NCI-H526 (cell line): ENCODE measurements at places on chromosomes 11 and 22.

GRCh38 chr11:126607374-126607773, 251.9 kb downstream of the ST3GAL4 start:
- DNase-seq: peak; percentile 93

GRCh38 chr11:68009391-68010089, 587 bp upstream of the ALDH3B1 start:
- DNase-seq: no peak

GRCh38 chr11:73982595-73982989, at the start of gene UCP2:
Gene UCP2, minus strand, starts transcription at chr11:73982843. Its CDS starts 4,465 bp downstream, at chr11:73978378.
- no peak for DNase-seq

GRCh38 chr11:1148752-1149180, 9.0 kb upstream of the MUC5AC start:
- no peak for DNase-seq
